ENCODE measurements at places on chromosomes 1 and 21. TPM values are rescaled to one million over a fixed set of nuclear protein-coding genes. Genes with fewer than 3 reads are reported as not detected.

Gene ADAMTS5
- 0.80 TPM for total RNA-seq

Gene NTRK1
- 0.16 TPM for total RNA-seq

Gene LHX8
- total RNA-seq = not detected

Gene ACKR1
- total RNA-seq = 17.6 TPM

Gene C1orf87
- total RNA-seq = not detected

Gene CADM3
- 0.48 TPM for total RNA-seq

Data from esophagus mucosa (tissue), 1 donor.